ENCODE measurements at places on chromosomes 6 and 20.

DNA sequence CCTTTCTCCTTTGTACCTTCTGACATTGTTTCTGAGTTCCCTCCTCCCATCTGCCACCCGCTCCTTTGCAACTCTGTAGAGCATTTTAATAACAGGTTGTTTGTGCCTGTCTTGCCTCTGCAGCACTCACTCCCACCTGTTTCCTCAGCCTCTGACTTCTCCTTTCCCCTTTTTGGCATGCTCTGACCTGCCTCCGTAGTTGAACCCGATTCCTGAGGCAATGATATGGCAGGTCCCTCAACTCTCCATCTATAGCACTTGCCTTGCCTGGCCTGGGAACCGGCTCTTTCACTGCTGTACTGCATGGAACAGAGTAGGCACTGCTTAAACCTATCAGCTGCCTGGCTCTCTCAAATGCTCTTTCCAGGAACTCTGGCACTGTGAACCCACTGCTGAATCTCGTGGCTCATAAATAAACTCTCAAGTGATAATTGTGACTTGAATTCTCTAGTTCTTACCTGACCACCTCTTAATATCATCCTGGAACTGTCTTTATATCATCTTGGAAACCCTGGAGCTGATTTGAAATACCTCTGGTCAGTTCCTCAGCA is 50.3 kb downstream of the UTRN start:
- DNase-seq = no peak

GRCh38 chr6:97449444-97449966 is 166.5 kb upstream of the MMS22L start:
- DNase-seq = no peak

GRCh38 chr20:41509316-41510200 is 108.6 kb downstream of the CHD6 start:
- DNase-seq = no peak

DNA sequence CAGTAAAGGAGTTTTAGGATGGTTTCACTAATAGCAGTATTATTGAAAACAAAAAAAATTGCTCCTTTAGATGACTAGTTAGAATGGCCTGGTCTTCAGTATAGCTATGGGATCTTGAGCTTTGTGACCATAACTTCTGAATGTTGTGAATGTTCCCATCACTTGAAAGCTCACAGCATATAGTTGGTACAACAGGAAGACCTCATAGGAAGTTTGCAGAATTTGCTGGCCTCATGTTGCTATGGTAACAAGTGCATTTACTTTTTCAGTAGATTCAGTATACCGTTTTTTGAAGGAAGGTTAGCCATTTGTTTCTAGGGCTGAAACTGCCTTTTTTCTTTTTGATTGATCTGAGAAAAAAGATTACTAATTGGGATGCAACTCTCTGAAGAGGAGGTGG is 8.3 kb downstream of the PHF3 start:
- no peak for DNase-seq

DNA sequence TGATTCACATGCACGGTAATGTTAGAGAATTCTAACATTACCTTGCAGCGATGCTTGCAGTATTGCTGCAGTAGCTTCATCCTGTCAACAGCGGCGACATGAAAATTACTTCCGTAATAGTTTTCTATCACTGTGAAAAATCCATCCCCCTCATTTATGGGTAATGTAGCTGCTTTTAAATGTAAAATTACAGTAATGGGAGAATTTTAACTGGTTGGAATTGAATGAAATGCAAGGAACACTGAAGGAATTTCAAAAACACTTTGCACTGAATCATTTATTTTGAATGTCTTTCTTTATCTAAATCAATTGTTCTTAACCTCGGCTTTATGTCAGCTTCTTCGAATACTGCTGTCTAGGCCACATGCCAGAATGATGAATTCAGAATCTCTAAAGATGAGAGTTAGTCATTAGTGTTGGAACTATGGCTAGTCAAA is 102.4 kb upstream of the HIVEP1 start:
- peak; percentile 55 for DNase-seq

All from non-pigmented ciliary epithelial cell (primary cell).